ENCODE measurements at places on chromosomes 6 and 20.

DNA sequence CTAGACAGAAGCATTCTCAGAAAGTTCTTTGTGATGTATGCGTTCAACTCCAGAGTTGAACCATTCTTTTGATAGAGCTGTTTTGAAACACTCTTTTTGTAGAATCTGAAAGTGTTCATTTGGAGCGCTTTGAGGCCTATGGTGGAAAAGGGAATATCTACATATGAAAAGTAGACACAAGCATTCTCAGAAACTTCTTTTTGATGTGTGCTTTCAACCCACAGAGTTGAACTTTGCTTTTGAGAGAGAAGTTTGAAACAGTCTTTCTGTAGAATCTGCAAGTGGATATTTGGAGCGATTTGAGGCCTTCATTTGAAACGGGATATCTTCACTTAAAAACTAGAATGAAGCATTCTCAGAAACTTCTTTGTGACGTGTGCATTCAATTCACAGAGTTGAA lies 582.6 kb upstream of the ZNF337 start:
- DNase-seq, result no peak

DNA sequence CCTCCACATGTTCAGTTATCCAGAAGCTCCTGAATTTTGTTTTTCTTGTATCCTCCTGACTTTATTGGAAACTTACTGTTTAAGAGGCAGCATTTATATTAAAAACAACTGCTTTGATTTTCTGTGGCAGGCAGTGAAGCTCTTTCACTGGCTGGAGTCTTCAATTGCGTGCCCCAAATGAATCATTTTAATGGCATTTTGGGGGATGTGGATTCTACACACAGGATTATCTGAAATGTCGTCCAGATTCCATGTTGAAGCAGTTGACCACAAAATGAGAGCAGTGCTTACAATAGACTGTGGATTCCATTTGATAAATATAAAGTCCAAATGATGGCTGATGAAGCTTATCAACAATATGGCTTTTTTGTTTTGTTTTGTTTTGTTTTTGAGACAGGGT lies 41.0 kb upstream of the HIVEP1 start:
- DNase-seq, result no peak

- DNase-seq, result no peak
Measured at GRCh38 chr6:45563844-45564243, 186.1 kb upstream of the SUPT3H start.

DNA sequence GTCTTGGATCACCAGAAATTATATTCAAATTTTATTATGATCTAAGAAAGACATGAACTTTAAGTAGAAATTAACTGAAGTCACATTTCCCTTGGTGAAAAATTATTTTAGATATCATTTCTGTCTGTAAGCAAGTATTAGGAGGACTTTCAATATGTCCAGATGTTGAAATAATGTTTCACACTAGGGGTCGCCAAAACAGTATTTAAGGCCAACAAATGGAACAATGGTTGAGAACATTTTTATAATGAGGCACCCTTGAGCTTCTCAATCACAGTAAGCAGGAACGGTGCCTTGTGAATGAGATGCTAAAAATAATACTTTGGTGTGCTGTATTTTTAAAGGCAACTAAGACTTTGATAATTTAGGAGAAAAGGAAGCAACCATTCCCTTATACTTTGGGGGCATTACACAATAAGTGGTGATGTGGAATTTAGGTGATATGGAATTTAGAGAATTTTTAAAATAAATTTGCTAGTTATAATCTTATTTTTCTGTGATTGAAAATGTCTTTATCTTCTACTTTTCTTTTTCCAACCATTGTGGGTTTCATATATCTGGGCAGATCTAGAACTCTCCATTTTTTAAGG lies 9.6 kb upstream of the SF3B5 start:
- peak; percentile 57 for DNase-seq

GRCh38 chr6:100096341-100096740 lies 102.3 kb upstream of the MCHR2 start:
- no peak for DNase-seq

DNA sequence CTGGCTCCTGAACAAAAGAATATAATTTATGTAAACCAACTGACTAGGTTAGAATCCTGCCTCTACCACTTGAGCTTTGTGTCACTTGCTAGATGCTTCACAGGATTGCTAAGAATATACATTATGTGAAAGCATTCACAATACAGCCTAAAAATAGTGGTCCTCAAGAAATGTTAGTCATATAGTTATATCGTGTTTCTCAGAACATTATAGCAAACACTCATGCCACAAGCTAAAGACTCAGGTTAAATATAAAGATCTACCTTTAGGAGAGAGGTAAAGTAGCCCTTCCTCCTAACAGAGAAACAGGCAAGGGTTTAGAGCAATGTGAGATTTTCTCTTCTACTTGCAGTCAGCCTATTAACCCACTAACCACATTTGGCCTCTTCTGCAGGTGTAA lies 17.8 kb upstream of the ALDH8A1 start:
- no peak for DNase-seq

DNA sequence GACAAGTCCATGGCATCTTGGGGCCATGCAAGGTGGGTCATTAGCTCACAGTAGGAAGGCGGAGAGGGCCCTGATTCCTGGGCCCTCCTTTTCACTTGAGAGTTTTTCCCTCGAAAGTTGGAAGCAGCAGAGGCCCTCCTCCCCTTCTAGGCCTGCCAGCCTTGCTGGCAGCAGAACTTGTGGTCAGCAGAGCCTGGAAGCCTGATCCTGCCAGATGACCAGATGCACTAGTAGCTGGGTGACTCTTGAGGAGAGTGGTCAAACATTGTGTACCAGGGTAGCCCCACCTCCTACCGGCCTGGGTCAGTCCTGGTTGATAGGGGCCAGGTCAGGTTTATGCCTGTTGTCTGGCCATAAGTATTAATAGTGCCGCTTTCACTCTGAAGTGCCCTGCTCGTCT lies 3.8 kb upstream of the HMGA1 start:
- no peak for DNase-seq

DNA sequence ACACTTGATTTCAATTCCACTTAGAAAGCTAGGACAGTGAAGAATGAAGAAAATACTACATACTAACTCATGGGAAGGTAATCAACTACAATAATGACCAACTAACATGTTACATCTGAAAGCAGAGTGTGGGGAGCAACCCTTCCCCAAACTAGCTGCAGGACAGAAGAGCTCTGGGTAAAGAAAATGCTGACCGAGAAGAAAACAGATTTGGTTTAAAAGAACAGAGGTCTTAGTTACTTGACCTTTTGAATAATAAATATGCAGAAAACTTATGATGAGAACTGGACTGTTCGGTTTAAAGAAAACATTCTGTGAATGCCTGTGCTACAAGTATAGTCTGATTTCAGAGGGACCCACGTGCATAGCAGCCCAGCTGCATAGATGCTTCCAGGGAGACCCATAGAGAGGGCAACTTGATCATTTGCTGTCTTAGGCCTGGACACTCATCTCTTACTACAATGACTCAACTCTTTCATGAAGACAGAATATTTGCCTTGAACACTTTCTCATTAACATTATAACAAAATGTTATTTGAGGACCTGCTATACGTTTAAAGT lies 53.5 kb downstream of the RALGAPA2 start:
- DNase-seq, result no peak

DNA sequence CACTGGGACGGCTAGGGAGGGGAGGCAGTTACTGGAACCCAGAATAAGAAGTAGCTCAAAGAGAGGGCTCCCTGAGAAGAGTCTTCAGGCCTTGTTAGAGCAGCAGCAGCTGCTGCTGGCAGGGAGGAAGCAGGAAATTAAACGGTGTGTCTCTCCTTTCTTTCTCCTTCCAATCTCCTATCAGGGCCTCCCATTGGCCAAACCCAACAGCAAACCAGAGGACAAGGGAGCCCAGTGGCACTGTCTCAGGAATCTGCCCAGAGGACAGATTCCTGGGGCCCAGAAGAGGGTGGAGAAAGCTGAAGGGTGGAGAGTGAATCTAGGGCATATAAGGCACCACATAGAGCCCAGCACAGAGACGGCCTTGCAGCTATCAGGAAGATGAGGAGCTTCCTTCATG lies 10.2 kb downstream of the BTN3A1 start:
- DNase-seq, result no peak

DNA sequence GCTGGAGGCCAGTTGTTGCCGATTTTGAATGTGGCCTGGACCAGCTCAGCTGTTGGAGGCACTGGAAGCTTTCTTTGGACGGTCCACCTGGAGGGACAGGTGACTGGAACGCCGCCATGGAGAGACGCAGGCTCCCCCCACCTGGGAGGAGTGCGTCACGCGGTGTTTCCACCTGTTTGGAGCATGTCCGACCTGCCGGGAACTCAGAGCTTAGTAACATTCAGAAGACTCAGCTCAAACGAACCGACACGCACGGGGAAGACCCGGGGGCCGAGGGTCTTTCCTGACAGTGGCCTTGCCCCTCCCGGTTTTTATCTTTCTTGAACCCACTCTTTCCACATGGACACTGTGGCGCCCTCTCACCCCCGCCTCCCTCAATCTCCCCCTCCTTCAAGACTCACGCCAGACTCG lies 141.6 kb downstream of the SMOC2 start:
- no peak for DNase-seq

DNA sequence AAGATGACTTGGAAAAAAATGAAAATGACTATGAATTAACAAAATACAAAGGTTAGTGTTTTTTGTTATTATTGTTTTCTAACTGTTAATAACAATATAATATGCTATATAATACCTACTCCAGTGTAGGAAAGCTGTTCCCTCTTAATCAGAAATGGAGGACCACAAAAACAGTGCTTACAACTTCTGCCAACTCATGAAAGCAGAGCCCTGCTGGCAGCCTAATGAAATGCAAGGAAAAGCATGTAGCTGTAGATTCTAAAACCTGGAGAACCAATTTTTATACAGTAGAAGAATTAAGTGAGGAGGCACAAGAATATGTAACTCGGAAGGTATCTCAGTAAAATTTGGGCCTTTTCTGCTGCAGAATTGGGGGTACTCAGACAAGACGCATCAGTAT lies 29.4 kb downstream of the PHIP start:
- DNase-seq, result no peak

DNA sequence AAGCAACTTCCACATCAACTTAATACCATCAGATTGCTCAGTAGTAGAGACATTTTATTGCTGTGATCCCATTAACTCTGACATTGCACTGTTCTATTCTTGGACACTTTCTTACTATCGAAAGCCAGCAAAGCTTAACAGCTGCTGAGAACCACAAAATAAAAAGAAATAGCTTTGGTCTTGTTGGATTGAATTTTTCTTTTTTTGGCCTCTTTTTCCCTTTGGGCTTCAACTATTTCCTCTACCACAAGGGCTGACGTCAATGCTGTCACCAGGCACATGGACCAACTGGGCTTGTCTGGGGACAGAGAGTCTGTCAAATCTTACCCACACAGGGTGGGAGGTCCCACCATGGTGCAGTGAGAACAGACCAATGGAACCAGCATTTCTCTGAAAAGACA lies 63.4 kb upstream of the ENPP5 start:
- DNase-seq, result no peak

DNA sequence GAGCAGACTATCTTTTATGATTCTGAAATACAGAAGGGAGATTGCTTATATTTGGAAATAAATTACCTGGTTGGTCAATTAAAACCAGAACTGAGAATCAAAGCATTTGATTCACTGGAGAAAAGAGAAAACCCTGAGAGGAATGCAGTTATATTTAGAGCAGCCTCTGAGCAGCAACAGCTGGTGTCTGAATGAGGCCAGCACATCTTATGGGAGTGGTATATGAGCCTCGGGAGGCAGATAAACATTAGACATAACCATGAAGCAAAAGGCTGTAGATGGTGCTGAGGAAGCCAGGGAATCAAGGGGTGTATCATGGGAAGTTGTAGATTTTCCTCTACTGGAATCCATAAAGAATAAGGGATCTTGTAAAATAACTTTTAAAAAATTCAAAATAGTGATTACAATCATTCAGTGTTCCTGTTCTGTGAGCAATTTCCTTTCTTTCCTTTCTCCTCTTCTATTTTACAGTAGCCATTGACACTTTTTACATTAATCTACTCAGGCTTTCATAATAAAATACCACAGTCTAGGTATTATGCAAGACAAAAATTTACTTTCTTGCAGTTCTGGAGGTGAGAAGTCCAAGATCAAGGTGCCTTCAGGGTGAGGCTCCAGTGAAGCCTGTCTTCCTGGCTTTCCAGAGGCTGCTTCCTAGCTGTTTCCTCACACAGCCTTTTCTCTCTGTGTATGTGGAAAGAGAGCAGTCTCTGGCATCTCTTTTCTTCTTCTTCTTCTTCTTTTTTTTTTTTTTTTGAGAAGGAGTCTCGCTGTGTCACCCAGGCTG lies 32.8 kb upstream of the ENPP5 start:
- DNase-seq, result no peak

- DNase-seq, result no peak
Measured at GRCh38 chr20:8346700-8347270, 214.7 kb downstream of the PLCB1 start.

GRCh38 chr6:54403096-54403495 lies 94.9 kb downstream of the TINAG start:
- DNase-seq, result no peak

DNA sequence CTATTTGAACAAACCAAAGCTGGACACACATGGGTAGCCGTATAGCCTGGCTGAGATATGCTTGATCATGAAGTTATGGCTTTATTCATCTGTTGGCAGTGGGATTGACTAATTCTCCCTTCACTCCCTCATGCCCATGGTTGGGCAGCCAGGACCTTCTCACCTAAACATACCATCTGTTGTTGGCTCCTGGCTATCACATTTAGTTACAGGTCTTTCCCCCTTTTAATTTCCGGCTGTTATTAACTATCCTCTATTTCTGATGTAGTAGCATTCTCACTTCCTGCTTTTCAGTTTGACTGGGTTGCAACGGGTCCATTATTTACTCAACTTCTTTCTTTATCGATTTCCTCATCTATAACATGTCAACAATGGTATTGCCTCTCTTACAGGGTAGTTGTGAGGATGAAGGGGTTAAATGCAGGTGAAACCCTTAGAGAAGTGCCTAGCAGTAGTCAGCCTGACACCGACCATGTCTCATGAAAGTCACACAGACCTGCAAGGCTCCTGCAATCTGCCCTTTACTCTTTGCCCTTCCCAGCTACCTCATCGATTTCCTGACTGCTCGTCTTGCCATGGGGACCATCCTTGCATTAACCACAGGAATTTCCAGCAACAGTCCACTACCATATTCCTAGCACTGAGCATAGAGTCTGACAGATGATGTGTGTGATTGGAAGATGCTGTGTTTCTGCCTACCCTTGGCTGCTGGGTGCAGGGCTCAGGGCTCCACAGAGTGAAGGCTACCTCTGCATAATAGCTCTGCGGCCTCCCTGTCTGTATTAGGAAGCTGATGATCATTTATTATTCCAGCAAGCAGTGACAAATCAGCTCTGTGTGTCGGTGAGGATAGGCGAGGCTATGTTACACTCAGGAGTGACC lies 42.2 kb downstream of the PPP1R14C start:
- DNase-seq, result no peak

DNA sequence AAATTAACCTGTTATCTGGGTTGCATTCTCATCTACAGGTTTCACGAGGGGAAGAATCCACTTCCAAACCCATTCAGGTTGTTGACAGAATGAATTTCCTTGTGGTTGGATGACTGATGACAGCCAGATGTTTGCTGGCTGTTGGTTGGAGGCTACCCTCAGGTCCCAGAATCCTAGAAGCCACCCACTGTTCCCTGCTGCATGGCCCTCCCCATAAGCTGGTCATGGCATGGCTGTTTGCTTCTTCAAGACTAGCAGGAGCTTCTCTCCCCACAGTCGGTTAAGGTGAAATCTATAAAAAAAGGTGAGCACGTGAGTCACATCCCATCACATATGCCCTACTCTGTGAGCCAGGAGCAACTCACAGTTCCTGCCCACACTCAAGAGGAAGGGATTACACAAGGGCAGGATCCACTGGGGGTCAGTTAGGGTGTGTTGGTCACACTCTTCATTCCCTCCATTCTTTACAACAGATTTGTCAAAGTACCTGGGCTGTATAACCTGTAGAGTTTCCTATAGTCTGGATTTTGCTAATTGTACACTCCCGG lies 19.5 kb upstream of the RPS10 start:
- DNase-seq, result no peak

- DNase-seq, result peak; percentile 36
Measured at GRCh38 chr6:7087066-7087465, 20.7 kb upstream of the RREB1 start.

All from KG1 (cell line).